ENCODE measurements at places on chromosomes 1 and 21.

- DNase-seq: peak; percentile 8
Observed at GRCh38 chr21:32306021-32306780, 7.5 kb downstream of the MRAP start.

- DNase-seq: no peak
Observed at GRCh38 chr1:21365036-21365435, 74.8 kb upstream of the ECE1 start.

- no peak for DNase-seq
Observed at GRCh38 chr1:247966532-247967204, 1.6 kb downstream of the OR2AK2 start.

DNA sequence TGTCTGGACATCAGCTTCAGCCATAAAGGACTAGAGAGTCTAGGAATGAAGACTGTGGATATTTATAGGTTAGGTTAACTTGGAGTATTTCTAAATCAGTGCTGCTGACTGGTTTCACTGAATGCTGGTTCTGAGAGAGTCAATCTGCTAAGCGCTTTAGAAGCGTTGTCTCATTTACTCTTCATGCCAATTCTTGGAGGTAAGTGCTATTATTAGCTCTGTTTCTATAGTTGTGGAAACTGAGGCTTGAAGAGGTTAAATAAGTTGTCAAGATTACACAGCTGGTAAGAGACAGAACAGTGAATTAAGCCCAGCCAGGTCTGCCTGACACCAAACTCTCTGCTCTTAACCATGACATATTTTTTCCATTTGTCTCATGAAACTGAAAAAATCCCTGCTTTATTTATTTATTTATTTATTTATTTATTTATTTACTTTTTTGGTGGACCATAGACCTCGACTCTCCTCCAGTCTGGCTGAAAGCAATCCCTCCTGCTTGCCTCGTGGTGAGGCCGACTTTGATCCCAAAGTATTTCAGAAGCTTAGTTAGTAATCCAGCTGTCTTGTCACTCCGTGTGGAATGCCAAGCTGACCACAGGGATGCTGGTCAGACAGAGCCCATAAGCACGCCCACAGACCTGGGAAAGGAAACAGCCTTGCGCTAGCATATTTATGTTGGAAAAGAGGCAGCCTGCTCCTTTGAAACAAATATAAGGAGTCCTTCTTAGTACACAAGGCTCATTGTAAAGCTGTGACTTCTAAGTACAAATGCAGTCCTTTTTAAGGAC lies 16.9 kb downstream of the NTMT2 start:
- peak; percentile 87 for DNase-seq

- DNase-seq: no peak
Observed at GRCh38 chr1:8570465-8570864, 247.0 kb downstream of the RERE start.

GRCh38 chr1:161046605-161047228 lies 940 bp upstream of the USF1 start:
- DNase-seq: no peak

GRCh38 chr1:204211046-204211445 lies 2.7 kb downstream of the GOLT1A start:
- DNase-seq: no peak

DNA sequence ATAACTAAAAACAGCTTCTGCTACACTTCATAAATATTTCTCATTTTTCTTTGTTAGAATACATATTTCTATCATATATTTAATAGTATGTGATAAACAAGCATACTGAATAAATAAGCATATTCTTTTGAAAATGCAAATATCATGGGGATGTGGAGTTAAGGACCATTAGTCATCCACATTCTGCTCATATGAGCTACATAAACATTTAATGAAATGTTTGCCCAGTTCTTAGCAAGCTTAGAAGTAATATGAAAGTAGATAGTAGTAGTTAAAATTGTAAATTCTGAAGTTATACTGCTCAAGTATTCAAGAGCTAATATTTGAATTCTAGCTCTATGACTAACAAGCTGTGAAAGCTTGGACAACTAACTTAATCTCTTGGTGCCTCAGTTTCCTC lies 10.1 kb upstream of the GORAB start:
- no peak for DNase-seq

- no peak for DNase-seq
Observed at GRCh38 chr1:230573658-230574057, 68.6 kb upstream of the COG2 start.

GRCh38 chr1:224498574-224499170 lies 64.1 kb upstream of the WDR26 start:
- DNase-seq: peak; percentile 92

DNA sequence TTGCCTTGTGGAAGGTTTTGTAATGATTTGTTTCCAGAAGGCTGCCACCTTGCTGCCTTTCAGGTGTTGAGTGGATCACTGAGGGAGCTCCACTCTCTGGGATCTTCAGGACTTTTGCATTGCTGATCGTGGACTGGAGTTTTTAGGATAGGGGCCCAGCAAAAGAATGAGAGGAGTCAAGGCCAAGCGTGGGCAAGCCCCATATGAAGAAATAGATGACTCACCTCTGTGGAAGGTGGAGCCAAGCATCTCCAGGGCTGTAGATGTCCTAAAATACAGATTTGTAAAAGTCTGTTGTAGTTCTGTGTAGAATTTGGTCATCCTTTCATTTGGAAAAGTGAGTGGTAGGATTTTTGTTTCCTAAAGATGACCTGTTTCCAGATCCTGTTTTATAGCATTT lies 67.0 kb downstream of the ST3GAL3 start:
- DNase-seq: peak; percentile 68

DNA sequence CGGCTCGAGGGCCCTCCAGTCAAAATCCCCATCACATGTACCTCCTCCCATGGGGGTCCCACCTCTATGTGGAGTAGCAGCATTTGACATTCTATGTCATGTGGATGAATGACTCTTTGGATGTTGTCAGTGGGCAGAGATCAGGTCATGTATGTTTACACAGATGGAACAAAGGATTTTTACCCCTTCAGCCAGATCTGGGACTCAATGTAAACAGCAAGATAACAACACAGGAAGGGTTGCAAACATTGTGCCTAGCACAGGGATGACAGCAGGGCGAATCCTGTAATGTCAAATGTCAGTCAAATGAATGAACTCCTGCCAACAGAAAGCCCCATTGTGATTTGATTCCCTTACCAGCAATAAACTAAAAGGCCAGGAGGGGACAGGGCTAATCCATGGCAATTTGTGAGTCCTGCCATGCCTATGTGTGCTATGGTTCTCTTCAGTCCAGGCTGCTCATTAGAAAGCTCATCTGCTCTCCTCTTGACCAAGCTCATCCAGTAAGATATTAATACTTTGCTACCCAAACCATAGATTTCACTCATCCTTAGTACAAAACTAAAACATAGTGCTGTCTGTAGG lies 60.3 kb downstream of the PGBD5 start:
- DNase-seq: no peak

- no peak for DNase-seq
Observed at GRCh38 chr1:206142011-206142410, 24.8 kb upstream of the AVPR1B start.

GRCh38 chr1:226737819-226738420 lies 1.2 kb downstream of the ITPKB start:
- DNase-seq: peak; percentile 42

DNA sequence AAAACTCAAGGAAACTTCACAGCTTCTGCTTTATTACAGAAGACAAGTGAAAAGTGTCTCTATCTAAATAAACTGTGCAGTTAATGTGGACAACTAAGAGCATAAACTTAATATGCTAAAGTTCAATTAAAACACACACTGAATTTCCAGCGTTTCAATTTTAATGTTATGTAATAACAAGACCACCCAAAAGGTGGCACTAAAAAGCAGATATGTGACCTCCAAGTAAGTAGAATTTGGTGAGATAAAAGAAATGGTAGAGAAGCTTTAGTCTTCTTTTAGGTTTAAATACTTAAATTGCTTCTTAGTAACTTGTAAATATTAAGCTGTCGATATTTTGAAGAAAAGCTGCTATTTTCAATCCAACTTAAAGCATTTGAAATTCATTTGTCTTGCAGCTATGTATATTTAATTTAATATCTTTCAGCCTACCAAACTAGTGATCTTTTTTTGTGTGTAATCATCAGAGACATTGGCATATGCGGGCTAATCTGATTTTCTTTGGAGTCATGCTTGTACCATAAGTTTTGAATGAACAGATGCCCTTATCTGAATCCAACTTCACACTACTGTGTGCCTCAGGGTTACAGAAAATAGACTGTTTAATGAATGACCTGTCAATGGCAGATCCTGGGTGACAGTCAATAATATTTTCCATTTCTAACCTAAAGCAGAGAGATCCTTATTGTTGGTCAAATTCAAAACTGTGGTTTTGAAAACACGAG lies 36.5 kb upstream of the ADAMTS1 start:
- DNase-seq: peak; percentile 68

DNA sequence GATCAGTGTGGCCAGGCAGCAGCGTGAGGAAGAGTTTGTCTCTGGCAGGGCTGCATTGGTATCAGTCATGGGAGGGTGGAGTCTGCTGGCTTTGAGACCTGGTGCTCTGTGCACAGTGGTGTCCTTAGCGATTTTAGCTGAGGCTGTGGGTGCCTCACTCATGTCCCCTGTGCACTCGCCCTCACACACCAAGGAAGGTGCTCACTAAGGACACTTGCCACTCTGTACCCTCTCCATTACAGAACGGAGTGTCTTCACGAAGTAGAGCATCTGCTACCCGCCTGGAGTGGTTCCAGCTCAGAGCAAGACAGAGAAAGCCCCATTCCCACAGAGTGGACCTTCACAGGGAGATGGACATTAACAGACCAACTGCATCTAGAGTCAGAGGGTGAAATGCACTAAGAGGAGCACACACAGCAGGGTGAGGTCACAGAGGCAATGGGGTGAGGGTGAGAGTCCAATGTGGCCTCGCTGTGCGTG lies 117.9 kb downstream of the MATN1 start:
- no peak for DNase-seq

- DNase-seq: no peak
Observed at GRCh38 chr1:242162140-242162539, 163.2 kb upstream of the MAP1LC3C start.

- peak; percentile 81 for DNase-seq
Observed at GRCh38 chr1:8096105-8097011, 70.2 kb upstream of the ERRFI1 start.

DNA sequence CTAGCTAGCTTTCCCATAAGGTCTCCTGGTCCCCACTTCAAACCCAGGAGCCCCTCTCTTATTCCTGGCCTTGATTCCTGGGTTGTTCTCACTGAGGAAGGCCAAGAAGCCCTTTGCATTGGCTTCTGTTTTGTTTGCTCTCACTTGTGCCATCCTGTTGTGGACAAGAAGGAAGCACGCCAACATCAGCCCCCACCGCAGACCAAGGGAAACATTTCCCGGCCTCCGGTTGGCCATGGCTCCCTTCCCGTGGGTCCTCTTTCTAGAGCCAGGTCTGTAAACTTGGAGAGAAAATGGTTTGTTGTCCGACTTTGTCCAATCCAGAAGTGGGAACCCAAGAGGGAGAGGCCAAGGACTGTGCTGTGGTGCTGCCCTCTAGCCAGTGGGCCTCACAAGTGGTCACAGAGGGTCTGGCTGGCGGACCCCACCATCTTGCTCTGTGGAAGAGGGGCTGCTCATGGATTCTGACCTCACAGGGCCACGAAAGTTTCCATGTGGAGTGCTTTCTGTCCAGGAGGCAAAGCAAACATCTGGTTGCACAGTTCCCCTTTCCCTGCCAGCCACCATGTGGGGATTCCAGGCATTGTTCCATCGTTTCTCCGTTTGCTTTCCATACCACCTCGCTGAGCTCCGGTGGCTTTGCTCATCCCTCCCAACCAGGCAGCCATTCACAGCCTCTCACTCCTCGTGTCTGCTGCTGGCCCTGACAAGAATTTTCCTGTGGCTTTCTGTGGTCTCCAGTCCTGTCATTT lies 18.9 kb upstream of the TENT5C start:
- DNase-seq: no peak

GRCh38 chr1:93301131-93301530 lies 44.6 kb upstream of the DR1 start:
- no peak for DNase-seq

GRCh38 chr1:152048416-152049009 lies 11.7 kb upstream of the S100A11 start:
- no peak for DNase-seq

- no peak for DNase-seq
Observed at GRCh38 chr1:17607644-17608581, 68.4 kb downstream of the ARHGEF10L start.

GRCh38 chr1:169340882-169341281 lies 26.7 kb downstream of the NME7 start:
- no peak for DNase-seq

All from cardiac fibroblast (primary cell).